ENCODE measurements at places on chromosomes 5 and 9. TPM values are rescaled to one million over a fixed set of nuclear protein-coding genes. Genes with fewer than 3 reads are reported as not detected.

- H3K4me1 ChIP-seq: peaks cover 13% of the 10 kb centered on the region
- peak; percentile 75 for DNase-seq
- no peak overlapping the region for H3K27ac ChIP-seq
These were observed 1.5 kb upstream of the GPRIN1 start for GRCh38 chr5:176611435-176611834.

- H3K4me3 ChIP-seq: no peak overlapping the region
- H3K36me3 ChIP-seq: no peaks in the 10 kb centered on the region
- peaks cover 17% of the 10 kb centered on the region for H3K27me3 ChIP-seq
- H3K27ac ChIP-seq: no peak overlapping the region
- H3K4me1 ChIP-seq: no peaks in the 10 kb centered on the region
- no peak for DNase-seq
These were observed 99.5 kb upstream of the FBXL17 start for GRCh38 chr5:108481355-108481931.

DNA sequence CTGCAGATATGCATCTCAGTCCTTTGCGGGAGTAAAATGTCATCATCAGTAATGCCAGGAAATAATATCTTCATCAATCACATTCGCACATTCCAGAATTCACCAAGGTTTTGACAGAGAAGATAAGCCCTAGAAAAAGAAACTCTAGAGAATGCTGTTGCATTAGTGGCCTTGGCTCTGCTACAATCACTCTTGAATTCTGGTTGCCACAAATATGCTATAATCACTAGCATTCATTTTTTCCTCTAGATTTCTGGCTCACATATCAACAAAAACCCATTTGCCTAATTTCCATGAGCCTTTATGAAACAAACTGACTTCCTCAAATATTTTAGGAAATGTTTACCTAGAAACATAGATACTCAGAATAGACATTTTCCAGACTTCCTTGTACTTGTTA lies 653.4 kb downstream of the ANXA1 start:
- no peak for DNase-seq
- H3K27me3 ChIP-seq: no peaks in the 10 kb centered on the region
- H3K27ac ChIP-seq: no peak overlapping the region
- no peaks in the 10 kb centered on the region for H3K4me1 ChIP-seq
- no peak overlapping the region for H3K4me3 ChIP-seq

DNA sequence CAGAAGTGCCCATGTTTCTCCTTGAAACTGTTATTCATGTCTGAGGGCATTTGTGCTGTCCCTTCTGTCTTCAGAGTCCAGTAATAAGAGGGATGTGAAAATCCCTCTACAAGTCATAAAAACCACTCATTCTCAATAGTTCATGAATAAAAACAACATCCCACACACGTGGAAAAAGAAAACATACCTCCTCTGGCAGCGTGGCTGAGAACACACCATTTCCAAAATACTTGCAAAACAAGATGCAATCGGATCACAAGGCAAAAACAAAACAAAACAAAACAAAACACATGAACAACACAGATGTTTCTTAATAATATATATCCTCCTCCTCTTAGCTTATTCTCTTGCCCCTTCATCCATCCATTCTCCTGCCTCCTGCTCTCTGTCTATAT lies 71.0 kb upstream of the EQTN start:
- H3K4me3 ChIP-seq: no peak overlapping the region
- H3K27ac ChIP-seq: no peak overlapping the region
- peaks cover 28% of the 10 kb centered on the region for H3K4me1 ChIP-seq
- peaks cover 26% of the 10 kb centered on the region for H3K27me3 ChIP-seq

GRCh38 chr9:110890416-110890815 lies 147.9 kb downstream of the LPAR1 start:
- no peaks in the 10 kb centered on the region for H3K36me3 ChIP-seq
- H3K27me3 ChIP-seq: no peaks in the 10 kb centered on the region
- H3K27ac ChIP-seq: no peak overlapping the region
- DNase-seq: no peak
- no peak overlapping the region for H3K4me3 ChIP-seq
- H3K4me1 ChIP-seq: no peaks in the 10 kb centered on the region

DNA sequence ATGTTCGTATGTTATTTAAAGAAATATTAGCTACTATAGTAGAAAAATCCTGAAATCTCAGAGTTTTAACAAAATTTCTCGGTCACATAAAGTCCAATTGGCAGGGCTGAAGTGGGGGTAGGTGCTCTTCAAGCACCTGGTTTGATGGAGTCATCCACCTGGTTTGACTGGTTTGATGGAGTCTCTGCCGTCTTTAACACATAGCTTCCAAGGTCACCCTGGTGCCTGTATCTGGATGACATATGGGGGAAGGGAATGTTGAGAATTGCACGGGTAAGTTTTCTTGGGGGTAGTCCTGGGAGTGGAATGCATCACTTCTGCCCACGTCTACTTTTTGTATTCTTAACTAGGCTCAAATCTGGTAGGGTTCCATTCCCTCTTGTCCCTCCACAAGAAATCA lies 351.2 kb downstream of the SH3GL2 start:
- H3K27ac ChIP-seq: no peak overlapping the region
- H3K27me3 ChIP-seq: no peaks in the 10 kb centered on the region
- no peak overlapping the region for H3K4me3 ChIP-seq
- no peak for DNase-seq
- H3K4me1 ChIP-seq: no peaks in the 10 kb centered on the region
- H3K36me3 ChIP-seq: no peaks in the 10 kb centered on the region

GRCh38 chr5:114830114-114830513 lies 339.6 kb downstream of the TRIM36 start:
- no peak overlapping the region for H3K27ac ChIP-seq
- DNase-seq: no peak
- H3K4me1 ChIP-seq: no peaks in the 10 kb centered on the region
- H3K27me3 ChIP-seq: no peaks in the 10 kb centered on the region
- no peaks in the 10 kb centered on the region for H3K36me3 ChIP-seq

The SLC36A2 gene
- total RNA-seq: not detected

The TLR4 gene
- not detected for total RNA-seq

The PPP3R2 gene
- not detected for total RNA-seq

The MFAP3 gene
- total RNA-seq: 26.1 TPM
